ENCODE measurements at places on chromosomes 2 and 18. TPM values are rescaled to one million over a fixed set of nuclear protein-coding genes. Genes with fewer than 3 reads are reported as not detected.

Gene AQP12B
- not detected for total RNA-seq

Gene SLC5A7
- 2.9 TPM for total RNA-seq

Gene PROKR1
- 0.28 TPM for total RNA-seq

Gene HRH4
- total RNA-seq = not detected

Gene CELF4
- total RNA-seq = 1.9 TPM

Gene FER1L5
- not detected for total RNA-seq
